Activated CD4-positive, alpha-beta T cell treated with anti-CD3 and anti-CD28 coated beads, Interleukin-2, amount 10 ng/mL, durations not matched to agents 7 days and 5 days (primary cell): ENCODE measurements at places on chromosomes 5 and 9.
A peak's percentile ranks its signal among the peaks of the same experiment; 100 is the strongest.

DNA sequence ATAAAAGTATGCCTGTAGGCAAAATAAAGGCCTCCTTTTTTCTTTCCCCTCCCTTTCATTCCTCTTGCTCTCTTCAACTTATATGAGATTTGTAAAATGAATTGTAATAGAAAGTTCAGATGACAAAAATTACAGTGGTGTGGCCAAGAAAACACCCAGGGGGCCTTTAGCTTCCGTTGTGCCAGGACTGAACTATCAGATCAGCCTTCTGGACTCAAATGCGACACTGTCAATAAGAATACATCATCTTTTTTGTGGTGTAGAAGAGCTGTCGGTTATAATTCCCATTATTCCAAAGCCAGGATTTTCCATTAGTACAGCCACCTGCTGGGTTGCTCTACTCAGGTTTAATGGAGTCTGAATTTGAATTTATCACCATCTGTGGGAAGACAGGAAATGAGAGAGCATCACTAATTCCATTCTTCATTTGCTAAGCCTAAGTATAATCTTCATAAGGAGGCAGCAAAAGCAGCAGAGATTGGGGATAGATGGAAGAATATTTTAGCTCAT, 443.4 kb downstream of the ANXA1 start:
- no peak for DNase-seq

- DNase-seq = no peak
Measured at GRCh38 chr5:34598177-34598794, 57.8 kb upstream of the RAI14 start.

DNA sequence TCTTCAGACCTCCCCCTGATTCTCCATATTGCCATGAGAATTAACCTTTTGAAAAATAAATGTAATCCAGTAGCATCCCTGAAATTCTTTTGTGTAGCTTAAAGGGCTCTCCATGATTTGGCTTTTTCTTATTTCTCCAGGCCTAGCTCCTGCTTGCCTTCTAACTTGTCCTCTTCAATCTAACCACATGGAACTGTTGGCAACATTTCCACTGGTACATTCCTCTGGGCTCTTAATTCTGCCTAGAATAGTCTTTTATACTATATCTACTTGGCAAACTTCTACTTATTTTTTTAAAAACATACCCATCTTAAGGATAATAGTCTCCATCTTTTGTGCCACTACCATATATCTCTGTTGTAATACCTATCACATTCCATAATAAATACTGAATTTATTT, 54.1 kb downstream of the GNG10 start:
- no peak for DNase-seq

GRCh38 chr9:135045928-135046738, 41.3 kb upstream of the OLFM1 start:
- no peak for DNase-seq

GRCh38 chr9:110936237-110936636, 102.0 kb downstream of the LPAR1 start:
- no peak for DNase-seq

DNA sequence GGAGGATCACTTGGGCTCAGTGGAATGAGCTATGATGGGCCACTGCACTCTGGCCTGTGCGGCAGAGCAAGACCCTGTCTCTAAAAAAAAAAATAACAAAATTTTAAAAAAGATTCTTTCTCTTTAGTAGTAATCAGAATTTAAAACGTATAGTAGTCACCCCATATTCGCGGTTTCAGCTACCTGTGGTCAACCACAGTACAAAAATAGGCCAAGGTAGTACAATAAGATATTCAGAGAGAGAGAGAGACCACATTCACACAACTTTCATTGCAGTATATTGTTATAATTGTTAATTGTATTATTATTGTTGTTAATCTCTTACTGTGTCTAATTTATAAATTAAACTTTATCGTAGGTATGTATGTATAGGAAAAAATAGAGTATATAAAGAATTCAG, 18.7 kb downstream of the INIP start:
- DNase-seq = peak; percentile 42

DNA sequence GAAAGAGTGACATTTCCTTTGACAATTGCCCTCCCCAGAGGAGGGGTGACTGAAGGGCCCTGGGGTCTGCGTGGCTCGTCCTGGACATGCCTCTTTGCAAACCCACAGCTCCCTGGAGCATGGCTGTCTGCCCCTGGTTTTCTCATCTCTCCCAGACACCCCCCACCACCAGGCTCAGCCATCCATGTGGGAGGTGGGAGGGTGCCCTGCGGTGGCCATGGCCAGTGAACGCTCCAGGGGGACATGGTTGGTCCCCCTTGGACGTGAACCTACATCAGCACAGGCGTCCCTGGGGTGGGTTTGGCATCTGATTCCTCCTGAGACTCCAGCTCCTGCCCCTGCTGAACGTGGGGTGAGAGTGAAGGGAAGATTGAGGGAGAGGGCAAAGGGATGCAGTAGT, 67.7 kb upstream of the LMX1B start:
- no peak for DNase-seq

DNA sequence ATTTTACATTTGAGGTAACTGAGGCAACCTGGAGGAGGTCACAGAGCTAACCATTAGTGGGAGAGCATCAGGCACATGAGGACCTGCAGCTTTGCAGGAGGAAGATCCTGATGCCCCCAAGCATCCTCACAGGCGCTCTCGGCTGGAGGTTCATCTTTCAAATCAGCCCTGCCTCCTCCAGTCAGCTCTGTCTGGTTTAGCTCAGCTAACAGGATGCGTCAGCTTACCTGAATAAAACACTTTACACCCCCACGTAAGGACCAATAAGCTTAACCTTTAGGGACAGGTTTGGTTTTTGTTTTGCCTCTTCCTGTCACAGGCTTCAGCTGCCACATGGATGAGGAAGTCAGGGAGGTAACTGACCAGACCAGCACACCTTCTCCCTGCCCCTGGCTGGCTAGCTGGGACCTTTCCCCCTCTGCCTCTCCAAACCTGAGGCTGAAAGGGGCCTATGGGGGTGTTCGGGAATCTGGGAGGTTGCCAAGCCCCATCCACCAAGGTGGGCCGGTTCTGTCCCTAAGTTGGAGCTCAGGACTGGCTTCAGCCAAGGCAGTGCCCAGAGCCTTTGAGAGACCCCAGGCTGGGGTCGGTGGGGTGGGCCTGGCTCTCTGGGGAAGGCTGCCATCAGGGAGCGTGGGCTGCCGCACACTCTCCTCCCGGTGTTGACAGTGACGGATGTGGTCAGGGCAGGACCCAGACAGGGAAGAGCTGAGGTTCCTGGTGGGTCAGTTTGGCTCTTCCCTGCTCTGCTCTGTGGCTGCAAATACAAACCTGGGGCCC, 20.0 kb upstream of the FCN1 start:
- no peak for DNase-seq

- DNase-seq = no peak
Measured at GRCh38 chr5:178630475-178630930, 3.7 kb upstream of the CLK4 start.

DNA sequence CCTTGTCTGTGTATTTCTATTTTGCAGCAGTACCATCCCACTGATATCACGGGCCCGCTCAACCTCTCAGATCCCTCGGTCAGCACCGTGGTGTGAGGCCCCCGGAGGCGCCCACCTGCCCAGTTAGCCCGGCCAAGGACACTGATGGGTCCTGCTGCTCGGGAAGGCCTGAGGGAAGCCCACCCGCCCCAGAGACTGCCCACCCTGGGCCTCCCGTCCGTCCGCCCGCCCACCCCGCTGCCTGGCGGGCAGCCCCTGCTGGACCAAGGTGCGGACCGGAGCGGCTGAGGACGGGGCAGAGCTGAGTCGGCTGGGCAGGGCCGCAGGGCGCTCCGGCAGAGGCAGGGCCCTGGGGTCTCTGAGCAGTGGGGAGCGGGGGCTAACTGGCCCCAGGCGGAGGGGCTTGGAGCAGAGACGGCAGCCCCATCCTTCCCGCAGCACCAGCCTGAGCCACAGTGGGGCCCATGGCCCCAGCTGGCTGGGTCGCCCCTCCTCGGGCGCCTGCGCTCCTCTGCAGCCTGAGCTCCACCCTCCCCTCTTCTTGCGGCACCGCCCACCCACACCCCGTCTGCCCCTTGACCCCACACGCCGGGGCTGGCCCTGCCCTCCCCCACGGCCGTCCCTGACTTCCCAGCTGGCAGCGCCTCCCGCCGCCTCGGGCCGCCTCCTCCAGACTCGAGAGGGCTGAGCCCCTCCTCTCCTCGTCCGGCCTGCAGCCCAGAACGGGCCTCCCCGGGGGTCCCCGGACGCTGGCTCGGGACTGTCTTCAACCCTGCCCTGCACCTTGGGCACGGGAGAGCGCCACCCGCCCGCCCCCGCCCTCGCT, 1.9 kb downstream of the LRRC26 start:
- no peak for DNase-seq

DNA sequence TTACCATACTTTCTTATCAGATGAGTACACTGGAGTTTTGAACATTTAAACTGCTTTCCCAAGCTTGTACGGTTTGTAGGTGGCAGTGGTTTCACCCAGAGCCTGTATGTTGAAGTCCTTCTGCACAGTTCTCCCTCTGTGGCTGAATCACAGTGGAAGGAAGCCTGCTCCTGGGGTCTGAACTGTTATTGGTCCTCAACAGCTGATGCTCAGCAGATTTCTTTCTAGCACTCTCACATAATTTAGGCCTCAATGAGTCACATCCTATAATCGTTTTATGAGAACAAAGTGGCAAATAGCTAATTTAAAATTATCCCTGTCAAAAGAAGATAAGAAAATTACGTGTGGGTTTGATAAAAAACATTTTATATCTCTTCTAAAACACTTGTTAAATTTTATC, 229.7 kb downstream of the TLE4 start:
- DNase-seq = no peak

DNA sequence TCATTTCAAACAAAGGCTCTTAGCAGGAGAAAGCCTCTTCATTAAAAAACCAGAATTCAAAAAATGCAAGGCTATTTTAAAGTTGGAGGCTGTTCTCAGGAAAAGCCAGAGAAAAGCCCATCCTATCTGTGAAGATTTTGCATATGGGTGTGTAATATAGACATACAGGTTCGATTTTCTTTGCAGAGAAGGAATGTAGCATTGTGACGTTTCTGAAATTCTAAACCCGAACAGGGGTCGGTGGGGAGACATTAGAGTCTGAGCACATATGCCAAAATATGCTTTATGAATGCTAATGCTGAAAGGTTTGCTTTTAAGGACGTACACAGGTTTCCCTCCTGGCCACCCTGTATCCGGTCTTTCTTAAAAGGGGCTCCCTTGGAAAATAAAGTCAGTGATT, 363.1 kb upstream of the PAPPA start:
- no peak for DNase-seq

- DNase-seq = no peak
Measured at GRCh38 chr9:110065532-110065931, 142.4 kb downstream of the C9orf152 start.

- DNase-seq = peak; percentile 12
Measured at GRCh38 chr5:30040488-30041118, 1152.9 kb upstream of the CDH6 start.

GRCh38 chr9:84151236-84151635, 170.6 kb downstream of the RMI1 start:
- DNase-seq = no peak

GRCh38 chr5:132387640-132388117, 18.2 kb downstream of the SLC22A5 start:
- no peak for DNase-seq

DNA sequence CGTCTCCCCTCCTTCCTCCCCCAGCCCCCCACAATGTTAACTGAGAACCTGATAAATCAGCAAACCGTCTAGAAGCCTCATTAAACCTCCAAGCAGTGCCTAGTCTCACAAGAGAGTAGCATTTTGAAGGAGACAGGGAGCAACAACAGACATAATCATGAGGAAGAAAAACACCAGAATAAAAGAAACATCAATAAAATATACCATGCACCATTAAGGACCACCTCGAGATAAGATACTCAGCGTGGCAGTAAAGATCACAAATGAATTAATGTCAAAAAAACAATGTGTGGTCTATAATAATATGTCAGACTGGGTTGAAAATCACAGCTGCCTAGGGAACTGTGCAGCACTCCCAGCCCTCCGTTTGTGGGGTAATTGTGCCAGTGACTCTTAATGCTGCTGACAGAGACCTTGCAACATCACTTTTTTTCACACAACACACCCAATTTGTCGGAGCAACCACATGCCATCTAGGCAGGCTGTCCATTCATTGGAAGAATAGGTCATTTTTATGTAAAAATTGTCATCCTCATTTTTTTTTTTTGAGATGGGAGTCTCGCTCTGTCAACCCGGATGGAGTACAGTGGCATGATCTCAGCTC, 450.8 kb upstream of the WWC1 start:
- no peak for DNase-seq

DNA sequence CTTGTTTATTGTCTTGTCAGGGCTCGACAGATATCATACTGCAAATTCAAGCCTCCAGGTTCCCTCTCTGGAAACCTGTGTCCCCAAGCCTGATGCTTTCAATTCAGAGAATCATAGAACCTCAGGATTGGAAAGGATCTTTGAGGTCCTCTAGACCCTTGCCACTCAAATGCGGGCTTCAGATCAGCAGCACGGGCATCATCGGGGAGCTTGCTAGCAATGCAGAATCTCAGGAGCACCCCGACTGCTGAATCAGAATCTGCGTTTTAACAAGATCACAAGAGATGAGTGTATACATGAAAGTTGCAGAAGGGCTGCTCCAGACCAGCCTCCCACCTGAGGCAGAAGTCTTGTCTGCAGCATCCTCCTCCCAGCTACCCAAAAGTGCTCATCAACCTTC, 13.1 kb upstream of the EGFLAM start:
- no peak for DNase-seq

DNA sequence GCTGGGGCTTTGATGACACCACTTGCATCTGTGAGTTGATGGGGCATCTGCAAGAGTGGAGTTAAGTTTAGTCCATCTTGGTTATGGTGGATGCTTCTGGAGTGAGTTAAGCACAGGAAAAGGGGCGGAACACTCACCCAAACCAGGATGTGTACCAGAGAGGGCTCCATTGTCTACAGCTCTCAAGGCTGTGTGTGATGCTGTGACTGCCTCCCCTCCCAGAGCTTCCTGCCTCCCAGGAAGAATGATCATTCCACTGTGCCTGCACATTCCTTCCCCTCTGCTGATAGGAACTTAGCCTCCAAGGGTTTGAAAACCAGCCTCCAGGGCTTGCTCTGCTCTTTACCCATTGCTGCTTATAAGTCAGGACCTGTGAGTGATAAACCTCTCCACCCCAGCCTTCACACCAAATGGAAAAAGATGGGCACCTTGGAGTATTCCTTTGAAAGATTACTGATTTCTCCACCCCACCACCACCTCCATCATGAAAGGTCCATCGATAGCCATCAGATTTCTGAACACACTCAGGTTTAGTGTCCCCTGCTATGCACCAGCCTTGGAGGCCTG, 160.1 kb upstream of the SPRY4 start:
- DNase-seq = no peak

- DNase-seq = no peak
Measured at GRCh38 chr5:133387091-133387490, 225.2 kb downstream of the FSTL4 start.

- no peak for DNase-seq
Measured at GRCh38 chr9:89528540-89528939, 30.6 kb upstream of the SEMA4D start.
